Stimulated activated CD4-positive, alpha-beta T cell treated with anti-CD3 and anti-CD28 coated beads, Interleukin-1b, Interleukin-23, amount 100 ng/mL, for 24 hours (primary cell): ENCODE measurements at places on chromosomes 16 and 17.

DNA sequence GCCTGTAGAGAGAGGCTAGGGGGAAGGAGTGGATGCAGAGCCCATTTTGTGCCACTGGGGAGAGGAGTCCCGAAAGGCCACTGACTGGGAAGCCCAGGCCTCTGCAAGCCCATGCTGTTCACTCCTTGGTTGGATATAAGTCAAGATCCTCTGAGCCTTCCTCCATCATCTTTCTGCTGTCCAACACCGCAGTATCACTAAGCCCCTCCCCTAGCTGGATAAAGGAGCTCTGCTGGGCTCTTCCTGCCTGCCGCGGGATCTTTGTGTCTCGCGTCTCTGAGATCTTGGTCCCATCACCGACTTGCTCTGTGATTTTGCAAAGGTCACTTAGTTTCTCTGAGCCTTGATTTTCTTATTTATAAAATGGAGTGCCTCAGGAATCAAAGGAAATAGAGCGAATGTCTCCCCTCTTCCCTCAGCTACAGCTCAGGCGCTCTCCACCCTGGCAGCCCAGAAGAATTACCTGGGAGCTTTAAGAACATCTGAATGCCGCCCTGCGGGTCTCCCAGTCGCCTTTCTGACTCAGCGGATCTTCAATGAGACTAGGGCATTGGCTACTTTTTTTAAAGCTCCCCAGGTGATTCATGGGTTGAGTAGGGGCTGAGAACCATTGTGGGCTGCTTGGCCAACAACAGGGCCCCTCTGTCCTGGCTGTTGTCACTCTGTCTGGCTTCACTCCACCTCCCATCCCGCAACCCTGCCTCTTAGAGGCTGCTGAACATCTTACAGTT, 25.2 kb upstream of the TMEM220 start:
- no peak for DNase-seq

GRCh38 chr17:79023180-79023705, 726 bp upstream of the C1QTNF1 start:
- DNase-seq: no peak

GRCh38 chr16:63192980-63193379, 1156.7 kb upstream of the CDH8 start:
- no peak for DNase-seq

DNA sequence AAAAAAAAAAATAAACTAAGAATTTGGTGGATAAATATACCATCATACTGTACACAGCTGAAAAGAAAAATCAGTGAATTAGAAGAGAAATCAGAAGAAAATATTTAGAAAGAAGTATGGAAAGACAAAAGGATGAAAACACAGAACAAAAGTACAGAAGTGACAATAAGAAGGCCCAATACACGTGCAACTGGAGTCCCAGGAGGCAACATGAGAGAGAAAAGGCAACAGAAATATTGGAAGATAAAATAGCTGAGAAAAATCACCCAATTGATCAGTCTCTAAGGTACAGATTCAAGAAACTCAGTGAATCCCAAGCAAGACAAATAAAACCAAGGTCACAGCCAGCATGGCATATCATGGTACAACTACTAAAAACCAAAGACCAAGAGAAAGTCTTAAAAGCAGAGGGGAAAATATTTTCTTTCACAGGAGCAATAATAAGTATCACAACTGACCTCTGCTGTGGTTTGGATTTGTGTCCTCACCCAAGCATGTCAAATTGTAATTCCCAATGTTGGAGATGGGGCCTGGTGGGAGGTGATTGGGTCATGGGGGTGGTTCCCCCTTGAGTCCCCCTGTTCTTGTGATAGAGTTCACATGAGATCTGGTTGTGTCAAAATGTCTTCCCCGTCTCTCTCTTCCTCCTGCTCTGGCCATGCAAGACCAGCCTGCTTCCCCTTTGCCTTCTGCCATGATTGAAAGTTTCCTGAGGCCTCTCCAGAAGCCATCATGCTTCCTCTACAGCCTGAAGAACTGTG, 20.2 kb upstream of the ENGASE start:
- no peak for DNase-seq

DNA sequence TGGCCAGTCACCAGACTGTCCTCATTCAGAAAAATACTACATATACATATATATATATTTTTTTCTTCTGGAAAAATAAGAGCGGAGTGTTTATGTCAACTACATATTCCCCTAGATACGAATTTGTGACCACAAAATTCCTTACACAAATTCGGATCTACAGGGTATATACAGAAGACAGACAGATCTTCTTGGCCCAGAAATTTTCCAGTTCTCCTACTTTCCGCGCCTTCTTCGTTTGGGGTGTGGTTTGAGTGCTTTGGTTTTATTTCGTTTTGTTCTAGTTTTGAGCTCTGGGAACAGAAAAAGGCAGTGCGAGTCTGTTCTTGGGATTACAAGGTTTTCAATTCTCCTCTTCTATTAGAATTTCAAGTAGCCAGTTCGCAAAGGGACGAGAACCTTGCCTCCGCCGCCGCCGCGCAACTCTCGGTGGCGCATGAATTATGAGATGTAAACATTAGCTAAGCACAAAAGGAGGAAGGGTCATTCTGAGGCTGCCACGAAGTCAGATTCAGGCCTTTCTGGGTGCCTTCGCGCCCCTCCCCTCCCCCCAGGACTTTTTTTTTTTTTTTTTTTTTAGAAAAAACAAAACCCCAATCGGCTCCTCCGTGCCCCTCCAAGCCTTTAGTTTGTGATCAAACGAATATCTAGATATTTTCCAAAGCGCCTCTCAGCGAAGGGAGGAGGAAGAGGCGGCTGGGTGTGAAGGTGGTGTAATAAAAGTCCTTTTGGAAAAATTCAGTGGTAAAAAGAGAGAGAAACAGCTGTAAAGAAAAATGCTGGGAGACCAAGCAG, 1.8 kb upstream of the HOXB4 start:
- DNase-seq: no peak

DNA sequence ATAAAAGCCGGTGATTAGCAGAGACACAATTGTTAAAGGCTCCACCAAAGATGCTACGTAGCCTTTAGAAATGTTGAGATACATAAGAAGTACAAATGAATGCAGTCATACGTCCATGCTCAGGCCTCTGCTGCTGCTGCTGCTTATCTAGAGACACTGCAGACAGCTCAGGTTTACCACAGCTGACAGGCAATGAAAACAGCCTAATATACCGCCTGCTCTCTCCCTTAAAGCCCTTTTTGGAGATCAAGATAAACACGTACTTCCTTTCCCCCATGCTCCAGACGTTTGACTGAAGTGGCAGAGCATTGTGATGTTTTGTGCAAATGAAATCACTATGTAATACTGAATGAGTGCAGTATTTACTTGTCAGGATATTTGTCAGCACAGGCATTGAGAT, 185.3 kb downstream of the AATF start:
- DNase-seq: no peak
